ENCODE measurements at places on chromosomes 4 and X.

DNA sequence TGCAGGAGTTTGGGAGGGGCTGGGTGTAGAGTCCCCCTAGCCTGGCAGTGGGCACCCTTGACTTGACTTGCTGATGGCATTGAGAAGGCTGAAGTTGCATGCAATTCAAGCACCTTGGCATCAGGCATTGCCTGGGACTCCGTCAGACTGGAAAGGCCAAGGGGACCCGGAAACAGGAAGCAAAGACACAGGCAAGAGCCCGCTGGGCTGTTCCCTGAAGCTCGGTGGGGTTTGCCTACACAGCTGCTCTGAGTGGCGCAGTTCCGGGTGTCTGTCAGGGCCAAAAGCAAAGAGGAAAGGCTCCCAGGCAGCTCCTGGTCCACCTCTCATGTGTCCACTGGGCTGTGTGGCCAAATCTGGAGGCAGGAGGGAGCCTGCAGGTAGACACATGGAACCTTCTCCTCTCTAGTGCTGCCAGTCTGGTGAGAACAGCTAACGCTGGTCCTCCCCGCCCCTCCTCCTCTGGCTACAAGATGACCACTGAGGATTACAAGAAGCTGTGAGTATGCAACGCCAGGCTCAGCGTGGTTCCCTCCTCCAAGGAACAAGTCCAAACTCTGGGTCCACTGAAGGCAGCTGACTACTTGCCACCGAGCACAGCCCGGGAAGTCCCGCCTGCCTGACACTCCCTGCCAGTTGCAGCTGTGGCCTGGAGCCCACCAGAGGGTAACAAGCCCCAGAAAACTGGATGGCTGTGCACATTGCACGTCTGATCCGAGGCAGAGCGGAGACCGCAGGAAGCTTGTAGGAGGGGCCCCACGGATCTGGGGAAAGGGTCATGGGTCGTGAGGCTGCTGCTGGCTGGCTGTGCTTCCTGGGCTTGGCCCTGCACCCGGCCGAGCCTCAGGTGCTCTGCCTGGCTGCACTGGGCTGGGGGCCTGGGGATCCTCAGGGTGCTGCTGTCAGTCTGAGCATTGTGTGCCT, 20.1 kb downstream of the ZNF185 start:
- no peak for DNase-seq

DNA sequence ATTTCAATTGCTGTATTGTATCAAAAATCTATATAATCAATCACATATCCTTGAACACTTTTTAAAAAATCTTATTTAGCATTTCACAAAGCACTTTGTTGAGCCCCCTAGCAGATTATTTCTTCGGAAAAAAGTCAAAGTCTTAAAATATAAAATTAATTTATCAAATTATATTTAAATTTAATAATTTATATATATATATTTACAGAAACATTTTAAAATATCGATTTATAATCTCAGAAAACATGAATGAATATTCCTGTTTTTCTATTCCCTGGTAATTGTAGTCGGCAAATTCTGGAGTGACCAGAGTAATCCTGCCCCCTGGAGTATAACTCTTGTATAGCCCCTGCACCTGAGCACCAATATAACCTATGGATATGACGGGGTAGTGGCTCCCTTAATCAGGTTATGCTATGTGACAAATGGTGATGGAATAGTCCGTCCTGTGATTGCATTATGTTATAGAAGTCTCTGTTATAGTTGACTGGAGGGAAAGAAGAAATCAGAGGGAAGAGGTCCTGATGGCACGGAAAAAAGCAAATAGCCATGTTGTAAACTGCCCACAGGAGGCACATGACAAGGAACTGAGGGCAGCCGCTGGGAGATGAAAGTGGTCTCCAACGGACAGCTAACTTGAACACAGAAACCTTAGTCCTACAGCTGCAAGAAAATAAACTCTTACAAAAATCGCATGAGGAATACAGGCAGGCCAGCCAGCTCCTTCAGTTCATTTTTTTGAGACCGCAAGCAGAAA, 1092.3 kb downstream of the ARAP2 start:
- no peak for DNase-seq

DNA sequence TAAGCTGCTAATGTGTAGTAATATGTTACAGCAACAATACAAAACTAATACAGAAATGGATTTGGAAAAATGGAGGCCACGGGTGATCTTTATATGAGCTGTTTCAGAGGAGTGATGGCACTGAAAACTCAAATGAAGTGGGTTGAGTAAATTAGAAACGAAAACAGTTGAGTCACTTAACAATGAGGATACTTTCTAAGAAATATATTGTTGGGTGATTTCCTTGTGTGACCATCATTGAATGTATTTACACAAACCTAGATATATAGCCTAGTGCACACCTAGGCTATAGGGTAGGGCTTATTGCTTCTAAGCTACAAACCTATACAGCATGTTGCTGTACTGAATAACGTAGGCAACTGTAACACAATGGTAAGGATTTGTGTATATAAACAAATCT, 30.5 kb upstream of the DHX15 start:
- no peak for DNase-seq

- no peak for DNase-seq
These were observed 14.4 kb upstream of the CENPU start for GRCh38 chr4:184748251-184748652.

DNA sequence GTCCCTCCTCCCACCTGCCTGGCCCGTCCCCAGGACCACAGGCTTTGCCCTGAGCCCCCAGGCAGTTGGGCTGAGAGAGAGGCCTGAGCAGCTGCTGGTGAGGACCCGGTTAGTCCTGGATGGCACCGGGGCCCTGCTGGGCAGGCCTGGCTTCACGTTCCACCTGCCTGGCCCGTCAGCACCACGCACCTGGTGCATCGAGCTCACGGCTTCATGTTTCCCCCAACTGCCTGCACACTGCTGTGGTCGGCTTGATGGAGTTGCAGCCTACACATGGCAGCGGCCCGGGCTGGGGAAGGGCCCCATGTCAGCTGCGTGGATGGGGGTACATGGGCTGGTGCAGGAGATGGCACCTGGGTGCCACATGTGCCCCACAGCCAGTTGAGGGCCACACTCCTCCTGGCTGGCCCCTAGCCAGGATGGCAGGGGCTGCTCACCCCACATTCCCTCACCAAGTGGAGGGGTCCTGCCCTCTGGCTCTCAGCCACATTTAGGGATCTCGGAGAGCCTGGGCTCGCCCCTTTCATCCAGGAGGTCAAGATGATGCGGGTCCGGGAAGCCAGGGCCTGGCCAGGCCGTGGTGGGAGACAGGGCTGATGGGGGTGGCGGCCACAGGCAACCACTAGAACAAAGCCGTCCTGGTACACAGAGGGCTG, 28.5 kb downstream of the NKX1-1 start:
- DNase-seq, result no peak

GRCh38 chr4:56082829-56083228, 134.1 kb downstream of the CEP135 start:
- DNase-seq, result no peak

DNA sequence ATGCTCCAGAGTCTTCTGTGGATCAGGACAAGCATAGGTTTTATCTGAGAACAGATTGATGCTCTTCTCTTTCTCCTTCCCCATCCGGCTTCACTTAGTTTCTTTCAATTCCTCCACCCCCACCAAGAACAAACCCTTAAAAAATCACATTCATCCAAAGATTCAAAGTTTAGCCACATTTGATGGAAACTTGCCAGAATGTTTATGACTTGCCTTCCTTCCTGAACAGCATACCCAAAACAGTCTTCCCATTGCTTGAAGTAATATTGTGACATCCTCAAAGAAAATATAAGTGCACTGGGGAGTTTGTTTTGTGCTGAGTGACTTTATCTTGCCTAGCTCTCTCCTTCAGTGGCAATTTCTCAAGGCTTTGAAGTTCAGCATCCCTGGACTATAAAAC, 83.0 kb downstream of the MAGEB17 start:
- no peak for DNase-seq

DNA sequence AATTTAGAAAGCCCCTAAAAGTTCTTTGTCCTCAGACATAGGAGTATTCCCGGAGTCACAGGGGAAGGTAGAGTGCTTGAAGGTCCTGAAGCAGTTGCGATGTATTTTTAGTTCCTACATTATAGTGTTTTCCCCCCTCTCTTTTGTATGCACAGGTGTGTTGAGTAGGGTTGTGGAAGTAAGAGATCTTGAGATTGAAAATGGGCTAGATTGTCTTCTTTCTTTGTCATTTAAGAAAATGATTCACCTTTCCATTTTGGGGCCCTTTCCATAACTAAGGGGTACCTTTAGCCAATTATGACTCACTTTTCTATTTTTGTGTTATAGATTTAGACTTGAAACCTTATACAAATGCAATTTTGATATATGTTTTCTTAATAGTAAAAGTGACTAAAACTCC, 75.8 kb upstream of the AFF2 start:
- no peak for DNase-seq

- DNase-seq, result no peak
These were observed 170.3 kb downstream of the VEGFC start for GRCh38 chr4:176622251-176622948.

GRCh38 chrX:44596277-44596676, 53.6 kb upstream of the FUNDC1 start:
- DNase-seq, result no peak

- DNase-seq, result no peak
These were observed 30.2 kb upstream of the SYTL5 start for GRCh38 chrX:37976153-37976552.

- no peak for DNase-seq
These were observed 96.5 kb upstream of the DHX15 start for GRCh38 chr4:24680746-24681448.

- DNase-seq, result no peak
These were observed 62.7 kb upstream of the SCML1 start for GRCh38 chrX:17674601-17675000.

DNA sequence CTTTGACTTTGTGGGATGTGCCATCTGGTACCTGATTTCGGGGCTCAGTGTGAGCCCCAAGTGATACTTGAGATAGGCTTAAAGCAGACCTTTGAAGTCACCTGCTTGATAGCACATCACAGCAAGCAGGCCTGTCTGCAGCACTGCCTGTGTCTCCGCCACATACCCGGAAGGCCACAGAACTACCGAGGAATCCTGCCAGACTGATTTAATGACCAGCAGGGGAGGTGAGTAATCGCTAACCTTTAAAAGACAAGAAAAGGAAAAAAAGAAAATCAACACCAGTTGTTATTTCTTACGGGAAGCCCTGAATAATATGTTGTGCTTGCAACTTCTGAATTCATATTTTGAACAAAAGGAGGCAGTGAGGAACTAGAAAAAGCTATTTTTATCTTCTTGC, 6.8 kb downstream of the PTCHD1 start:
- DNase-seq, result no peak

DNA sequence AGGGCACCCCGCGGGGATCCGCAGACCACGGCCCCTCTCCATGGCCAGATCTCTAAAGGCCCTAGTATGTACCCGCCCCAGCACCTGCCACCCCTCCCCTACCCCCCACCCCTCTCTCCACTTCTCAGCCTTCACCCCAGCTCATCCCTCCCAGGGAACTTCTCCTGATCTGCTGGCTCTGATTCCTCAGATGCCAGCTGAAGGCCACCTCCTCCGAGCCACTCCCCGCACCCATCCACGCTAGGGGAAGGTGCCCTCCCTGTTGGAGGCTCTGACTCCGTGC, 11.9 kb downstream of the PSAPL1 start:
- DNase-seq, result no peak

DNA sequence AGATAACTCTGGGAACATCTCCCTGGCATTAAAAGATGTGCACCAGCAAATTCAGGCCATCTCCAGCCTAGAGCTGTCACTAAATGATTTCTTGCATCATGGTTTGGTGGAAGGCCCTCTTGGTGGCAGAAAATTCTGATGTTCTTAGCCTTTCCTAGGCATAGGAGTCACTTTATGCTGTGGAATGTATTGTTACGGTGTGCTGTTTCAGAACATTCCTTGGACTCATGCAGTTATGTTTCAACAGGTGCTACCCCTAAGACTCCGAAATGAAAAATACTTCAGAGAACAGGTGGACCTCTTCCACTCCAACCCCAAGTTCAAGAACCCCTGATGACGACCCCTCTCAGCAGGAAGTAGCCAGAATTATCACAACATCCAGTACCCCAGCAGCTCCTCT, 20.3 kb upstream of the PAPSS1 start:
- DNase-seq, result no peak

- no peak for DNase-seq
These were observed 8.8 kb upstream of the LRRC66 start for GRCh38 chr4:52028970-52029369.

All from stimulated activated CD8-positive, alpha-beta memory T cell treated with anti-CD3 and anti-CD28 coated beads, Interleukin-2, amount 100 ng/mL, for 1 hour (primary cell).